ENCODE measurements at places on chromosomes 5 and 9. TPM values are rescaled to one million over a fixed set of nuclear protein-coding genes. Genes with fewer than 3 reads are reported as not detected.
A peak's percentile ranks its signal among the peaks of the same experiment; 100 is the strongest.

The OTP gene
- not detected for total RNA-seq

The FSD1L gene
- 6.4 TPM for total RNA-seq

The ASTN2 gene
- 4.6 TPM for total RNA-seq

The ZNF366 gene
- 5.6 TPM for total RNA-seq

The TXNDC15 gene
- total RNA-seq = 61.9 TPM

The SPINK1 gene
- total RNA-seq = 12.7 TPM

The PCDHA9 gene
- total RNA-seq = not detected

The MYOZ3 gene
- 3.1 TPM for total RNA-seq

DNA sequence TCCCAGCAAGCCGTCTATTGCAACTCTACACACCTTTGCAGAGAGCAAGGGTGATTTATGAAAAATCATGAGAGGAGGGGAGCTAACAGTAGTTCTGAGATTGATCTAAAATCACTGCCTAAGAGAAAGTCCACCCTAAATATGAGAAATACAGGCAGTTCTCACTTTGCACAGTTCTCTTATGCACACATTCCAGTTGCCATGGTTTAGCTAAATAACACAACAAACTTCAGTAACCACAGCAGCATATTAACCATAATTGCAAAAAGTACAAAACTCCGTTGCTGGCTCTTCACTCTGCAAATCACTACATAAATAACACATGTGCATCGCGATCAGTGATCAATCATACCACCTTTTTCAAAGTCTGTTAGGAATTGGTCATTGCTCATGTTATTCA is 31.1 kb downstream of the PGGT1B start:
- peaks cover 52% of the 10 kb centered on the region for H3K36me3 ChIP-seq
- no peak overlapping the region for H3K27ac ChIP-seq
- no peak for DNase-seq

DNA sequence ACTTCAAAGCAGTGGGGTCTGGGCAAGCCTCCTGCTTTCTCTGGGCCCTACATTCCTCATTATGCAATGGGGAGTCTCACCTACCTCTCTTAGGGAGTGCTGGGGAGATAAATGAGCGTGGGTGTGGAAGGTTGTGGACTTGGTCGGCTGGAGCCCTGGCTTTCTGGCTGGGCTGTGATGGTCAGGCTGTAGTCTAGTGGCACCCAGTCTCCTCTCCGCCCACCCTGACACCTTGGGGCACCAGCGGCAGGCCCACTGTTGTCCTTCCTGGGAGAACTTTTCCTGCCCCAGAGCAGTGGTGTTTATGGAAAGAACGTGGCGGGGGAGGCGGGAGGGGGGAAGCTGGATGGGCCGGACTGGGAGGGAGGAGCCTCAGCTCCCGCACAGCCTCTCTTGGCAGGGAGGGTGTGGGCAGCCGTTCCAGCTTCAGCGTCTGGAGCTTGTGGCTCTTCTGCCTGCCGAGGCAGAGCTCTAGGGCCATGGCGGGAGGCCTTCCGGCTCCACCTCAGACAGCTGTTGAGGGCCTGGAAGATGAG is 4.1 kb downstream of the PTGS1 start:
- H3K4me3 ChIP-seq = no peak overlapping the region
- peaks cover 32% of the 10 kb centered on the region for H3K4me1 ChIP-seq
- H3K27me3 ChIP-seq = peaks cover 13% of the 10 kb centered on the region

DNA sequence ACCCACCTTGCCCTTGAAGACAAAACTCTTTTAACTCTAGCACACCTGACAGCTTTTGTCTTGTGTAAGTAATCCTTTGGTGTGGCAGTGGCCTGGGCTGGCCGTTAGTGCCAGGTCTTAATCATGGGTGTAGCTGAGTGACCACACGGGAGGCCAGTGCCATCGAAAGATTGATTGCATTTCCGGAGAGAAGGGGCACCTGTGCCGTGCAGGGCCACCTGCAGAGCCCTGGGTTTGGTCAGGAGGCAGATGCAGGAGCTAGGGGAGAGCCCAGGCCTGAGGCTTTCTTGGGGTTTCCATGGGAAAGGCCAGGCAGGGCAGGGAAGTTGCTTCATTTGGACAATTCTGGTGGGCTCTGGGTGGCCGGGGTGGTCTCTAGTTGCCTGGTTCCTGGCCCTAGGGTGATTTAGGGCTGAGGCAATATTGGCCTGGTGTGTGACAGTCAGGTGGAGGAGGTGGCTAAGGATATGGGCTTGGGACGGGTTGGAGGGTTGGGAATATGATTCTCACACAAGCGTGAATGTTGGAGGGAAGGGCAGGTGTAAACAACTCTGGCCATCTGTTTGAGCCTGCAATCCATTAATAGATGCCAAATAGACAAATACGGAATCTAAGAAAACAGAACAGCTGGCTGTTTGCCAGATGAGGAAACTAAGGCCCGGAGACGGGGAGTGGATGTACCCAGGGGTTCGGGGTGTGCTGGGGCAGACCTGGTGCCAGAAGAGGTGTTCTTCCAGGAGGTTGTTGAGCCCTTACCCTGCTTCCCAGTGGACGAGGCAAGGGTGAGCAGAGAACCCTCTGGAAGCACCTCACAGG is 4.6 kb downstream of the DBH start:
- H3K27ac ChIP-seq = no peak overlapping the region
- H3K4me3 ChIP-seq = no peak overlapping the region
- no peaks in the 10 kb centered on the region for H3K4me1 ChIP-seq
- H3K27me3 ChIP-seq = no peaks in the 10 kb centered on the region
- peak; percentile 41 for DNase-seq
- no peaks in the 10 kb centered on the region for H3K36me3 ChIP-seq

GRCh38 chr5:168651648-168652047 is 72.5 kb upstream of the PANK3 start:
- no peak for DNase-seq
- no peaks in the 10 kb centered on the region for H3K27me3 ChIP-seq
- no peaks in the 10 kb centered on the region for H3K4me1 ChIP-seq
- H3K27ac ChIP-seq = no peak overlapping the region

GRCh38 chr9:37953775-37954437 is 50.0 kb upstream of the SLC25A51 start:
- DNase-seq = no peak
- H3K4me3 ChIP-seq = no peak overlapping the region
- H3K27ac ChIP-seq = peak overlapping the region; percentile 11

DNA sequence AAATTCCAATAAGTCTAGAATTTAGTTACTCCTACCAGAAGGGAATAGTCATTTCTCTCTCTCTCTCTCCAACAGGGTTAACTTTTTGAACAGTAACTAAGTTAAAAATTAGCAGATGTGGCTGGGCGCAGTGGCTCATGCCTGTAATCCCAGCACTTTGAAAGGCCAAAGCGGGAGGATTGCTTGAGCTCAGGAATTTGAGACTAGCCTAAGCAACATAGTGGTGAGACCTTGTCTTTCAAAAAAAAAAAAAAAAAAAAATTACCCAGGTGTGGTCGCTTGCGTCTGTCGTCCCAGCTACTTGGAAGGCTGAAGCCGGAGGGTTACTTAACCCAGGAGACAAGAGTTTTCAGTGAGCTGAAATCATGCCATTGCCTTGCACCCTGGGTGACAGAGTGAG is 639.7 kb downstream of the PTPRD start:
- no peaks in the 10 kb centered on the region for H3K4me1 ChIP-seq
- H3K4me3 ChIP-seq = no peak overlapping the region

DNA sequence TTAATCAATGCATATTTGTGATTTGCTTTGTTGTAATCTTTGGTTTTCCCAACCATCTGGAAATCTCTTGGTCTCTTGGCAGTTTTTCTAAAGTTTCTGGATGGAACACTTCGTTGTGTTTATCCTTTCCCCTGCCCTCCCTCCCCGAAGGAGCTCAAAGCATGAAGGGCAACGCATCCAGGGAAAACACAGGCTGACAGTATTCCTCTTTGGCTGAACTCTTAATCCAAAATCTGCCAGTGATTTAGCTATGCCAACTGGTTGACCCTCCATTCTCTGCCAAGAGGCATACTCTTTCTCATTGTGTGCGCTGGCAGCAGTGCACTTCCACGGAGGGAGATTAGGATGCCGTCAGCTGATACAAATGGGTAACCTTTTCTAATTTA is 20.5 kb downstream of the ZBTB34 start:
- no peak overlapping the region for H3K27ac ChIP-seq
- no peaks in the 10 kb centered on the region for H3K27me3 ChIP-seq
- no peak overlapping the region for H3K4me3 ChIP-seq
- H3K36me3 ChIP-seq = no peaks in the 10 kb centered on the region
- DNase-seq = no peak

- H3K4me3 ChIP-seq = no peak overlapping the region
- no peaks in the 10 kb centered on the region for H3K36me3 ChIP-seq
- H3K27me3 ChIP-seq = no peaks in the 10 kb centered on the region
- no peak overlapping the region for H3K27ac ChIP-seq
- no peak for DNase-seq
These were observed 21.2 kb upstream of the PCSK5 start for GRCh38 chr9:75869236-75869635.

DNA sequence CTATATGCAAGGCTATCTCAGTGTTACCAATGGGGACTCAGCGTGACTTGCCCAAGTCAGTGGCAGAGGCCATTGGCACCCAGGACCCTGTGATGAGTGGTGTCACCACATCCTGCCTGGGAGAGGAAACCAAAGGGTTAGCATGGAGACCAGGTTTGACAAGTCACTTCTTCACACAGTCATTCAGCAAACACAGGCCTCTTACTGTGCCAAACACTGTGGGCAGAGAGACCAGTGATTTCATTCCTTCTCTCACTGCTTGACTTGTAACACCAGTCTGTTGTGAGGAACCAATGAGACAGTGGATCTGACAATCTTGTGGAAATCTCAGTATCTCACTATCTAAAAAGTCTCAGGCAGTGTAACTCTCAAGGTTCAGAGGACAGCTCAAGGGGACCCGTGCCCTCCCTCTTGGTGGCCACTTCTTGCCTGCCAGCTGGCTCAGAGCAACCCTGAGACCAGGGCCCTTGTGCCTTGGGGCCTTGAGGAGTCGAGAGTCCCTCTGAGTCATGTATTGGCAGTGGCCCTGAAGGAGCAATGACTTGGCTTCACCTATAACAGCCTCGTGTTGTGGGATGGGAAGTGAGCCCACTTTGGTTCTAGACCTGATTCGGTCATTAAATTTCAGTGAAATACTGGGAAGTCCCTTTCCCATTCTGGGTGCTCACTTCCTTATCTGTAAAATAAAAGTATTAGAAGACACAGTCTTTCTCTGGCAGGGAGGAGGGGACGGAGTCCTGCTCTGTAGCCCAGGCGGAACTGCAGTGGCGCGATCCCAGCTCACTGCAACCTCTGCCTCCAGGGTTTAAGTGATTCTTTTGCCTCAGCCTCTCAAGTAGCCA is 1.6 kb downstream of the FABP6 start:
- no peak for DNase-seq
- peak overlapping the region; percentile 45 for H3K27ac ChIP-seq
- no peak overlapping the region for H3K4me3 ChIP-seq
- no peaks in the 10 kb centered on the region for H3K36me3 ChIP-seq
- no peaks in the 10 kb centered on the region for H3K27me3 ChIP-seq
- H3K4me1 ChIP-seq = no peaks in the 10 kb centered on the region

DNA sequence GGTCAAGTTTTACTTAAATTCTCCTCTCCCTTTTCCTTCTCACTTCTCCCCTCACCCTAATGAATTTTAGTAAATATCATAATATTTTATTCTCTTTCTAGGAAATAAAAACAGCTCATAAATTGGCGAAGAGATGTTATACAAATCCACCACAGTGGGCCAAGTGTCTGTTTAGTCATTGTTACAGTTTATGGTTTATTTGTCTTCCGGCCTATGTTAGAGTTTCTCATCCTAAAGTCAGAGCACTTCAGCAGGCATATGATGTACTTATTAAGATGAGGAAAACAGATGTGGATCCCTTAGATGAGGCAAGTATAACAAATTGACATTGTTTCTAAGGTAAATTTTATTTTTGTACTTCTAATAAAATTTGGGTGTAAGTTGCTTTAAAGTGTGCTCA is 48.2 kb downstream of the RPS6 start:
- no peak for DNase-seq
- H3K4me3 ChIP-seq = no peak overlapping the region
- no peaks in the 10 kb centered on the region for H3K27me3 ChIP-seq

GRCh38 chr9:81264516-81264915 is 424.8 kb downstream of the TLE1 start:
- H3K4me3 ChIP-seq = no peak overlapping the region
- DNase-seq = no peak
- H3K27ac ChIP-seq = no peak overlapping the region
- H3K27me3 ChIP-seq = no peaks in the 10 kb centered on the region

GRCh38 chr5:15285901-15286583 is 213.9 kb upstream of the FBXL7 start:
- peak; percentile 88 for DNase-seq
- no peak overlapping the region for H3K4me3 ChIP-seq
- H3K4me1 ChIP-seq = no peaks in the 10 kb centered on the region

- no peak for DNase-seq
- H3K4me1 ChIP-seq = no peaks in the 10 kb centered on the region
- H3K27ac ChIP-seq = no peak overlapping the region
- H3K36me3 ChIP-seq = no peaks in the 10 kb centered on the region
- no peak overlapping the region for H3K4me3 ChIP-seq
- H3K27me3 ChIP-seq = no peaks in the 10 kb centered on the region
These were observed 16.1 kb upstream of the FRMD3 start for GRCh38 chr9:83554278-83554677.

GRCh38 chr5:54807421-54807820 is 178.0 kb downstream of the ESM1 start:
- H3K4me3 ChIP-seq = no peak overlapping the region
- H3K27me3 ChIP-seq = no peaks in the 10 kb centered on the region
- H3K27ac ChIP-seq = peak overlapping the region; percentile 15
- no peaks in the 10 kb centered on the region for H3K4me1 ChIP-seq
- H3K36me3 ChIP-seq = no peaks in the 10 kb centered on the region
- no peak for DNase-seq

DNA sequence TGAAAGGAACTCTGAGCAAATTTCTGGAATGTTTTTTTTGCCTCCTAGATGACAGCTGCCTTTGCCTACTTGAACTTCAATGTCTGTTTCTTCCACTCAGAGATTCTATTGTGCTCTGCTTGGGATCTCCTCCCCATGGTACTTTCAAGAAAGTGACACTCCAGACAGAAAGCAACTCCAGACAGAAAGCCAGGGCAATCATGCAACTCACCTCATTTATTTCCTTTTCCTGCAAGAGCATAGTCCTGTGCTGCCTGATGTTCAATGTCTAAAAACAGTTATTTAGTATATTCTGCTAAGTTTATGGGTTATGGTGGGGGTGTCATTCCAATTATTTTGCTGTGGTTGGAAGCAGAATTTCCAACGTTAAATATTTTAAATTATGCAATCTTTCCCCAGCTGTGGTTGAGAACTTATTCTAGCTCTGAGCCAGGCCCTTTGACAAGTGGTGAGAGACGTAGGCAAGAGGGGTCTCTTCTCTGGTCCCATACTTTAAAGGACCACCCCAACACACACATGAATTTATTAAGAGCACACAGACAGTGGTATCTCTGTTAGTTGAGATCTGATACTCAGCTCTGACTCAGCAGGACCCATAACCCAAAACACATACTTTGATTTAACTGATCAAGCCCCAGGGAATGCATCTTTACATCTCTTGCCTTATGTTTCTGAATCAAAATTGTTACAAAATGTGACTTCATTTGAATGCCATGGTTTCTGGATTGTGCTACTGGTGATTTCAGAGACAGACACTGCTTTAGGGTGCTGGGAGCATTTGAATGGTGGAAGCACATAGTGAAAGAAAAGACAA is 39.5 kb upstream of the MAMDC2 start:
- no peaks in the 10 kb centered on the region for H3K4me1 ChIP-seq
- H3K27me3 ChIP-seq = no peaks in the 10 kb centered on the region
- H3K4me3 ChIP-seq = no peak overlapping the region
- H3K36me3 ChIP-seq = no peaks in the 10 kb centered on the region
- H3K27ac ChIP-seq = no peak overlapping the region

Measured in left lung (tissue), 14 donors.